Astrocyte of the spinal cord (primary cell): ENCODE measurements at places on chromosomes 5 and 9.

GRCh38 chr5:141692919-141693725 is 11.1 kb upstream of the ARAP3 start:
- DNase-seq = peak; percentile 24

- DNase-seq = no peak
These were observed 33.4 kb upstream of the FCHO2 start for GRCh38 chr5:72922422-72922821.

GRCh38 chr9:135992486-135993408 is 31.6 kb upstream of the UBAC1 start:
- DNase-seq = peak; percentile 91

- DNase-seq = no peak
These were observed 182.2 kb downstream of the MCTP1 start for GRCh38 chr5:95102687-95103086.

DNA sequence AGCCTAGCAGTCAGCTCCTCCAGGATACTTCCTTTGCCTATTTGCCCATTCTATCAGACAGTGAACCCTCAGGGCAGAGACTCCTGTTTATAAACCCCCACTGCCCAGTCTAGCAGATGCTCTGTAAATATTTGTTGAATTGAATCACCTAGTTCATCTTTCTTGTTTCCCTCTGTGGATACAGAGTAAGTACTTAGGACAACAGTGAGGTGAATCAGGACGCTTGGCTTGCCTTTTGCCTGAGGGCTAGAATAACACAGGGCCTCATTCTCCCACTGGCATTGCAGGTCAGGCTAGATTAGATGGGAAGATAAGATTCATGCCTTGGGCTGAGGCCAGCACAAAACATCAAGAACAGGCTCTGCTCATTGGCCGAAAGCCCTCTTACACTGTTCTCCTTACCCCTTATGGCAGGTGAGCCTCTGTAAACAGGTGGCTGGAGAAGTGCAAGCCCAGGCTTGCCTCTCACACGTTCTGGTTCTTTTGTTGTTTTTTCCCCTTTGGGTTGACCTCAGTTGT is 22.2 kb downstream of the TNFSF8 start:
- DNase-seq = peak; percentile 47

DNA sequence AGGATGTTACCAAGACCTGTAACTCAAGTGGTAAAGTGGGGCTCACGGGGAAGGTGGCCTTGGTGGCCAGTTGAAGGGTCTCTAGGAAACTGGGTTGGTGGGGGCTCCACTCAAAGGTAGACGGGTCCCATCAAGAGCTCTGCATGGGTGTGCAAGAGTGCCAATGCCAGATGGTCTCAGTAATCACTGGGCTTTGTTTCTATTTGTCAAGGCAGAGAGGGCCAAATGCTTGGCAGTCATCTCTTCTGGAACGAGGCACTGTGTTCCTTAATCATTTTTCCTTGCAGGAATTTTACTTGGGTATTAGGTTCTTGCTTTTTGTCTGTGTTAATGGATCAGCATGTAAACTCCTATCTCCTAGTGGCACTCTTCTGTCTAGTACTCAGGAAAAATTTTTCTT is 220.8 kb downstream of the DIRAS2 start:
- no peak for DNase-seq

- DNase-seq = peak; percentile 56
These were observed 3.5 kb downstream of the PAM start for GRCh38 chr5:102758576-102758975.

DNA sequence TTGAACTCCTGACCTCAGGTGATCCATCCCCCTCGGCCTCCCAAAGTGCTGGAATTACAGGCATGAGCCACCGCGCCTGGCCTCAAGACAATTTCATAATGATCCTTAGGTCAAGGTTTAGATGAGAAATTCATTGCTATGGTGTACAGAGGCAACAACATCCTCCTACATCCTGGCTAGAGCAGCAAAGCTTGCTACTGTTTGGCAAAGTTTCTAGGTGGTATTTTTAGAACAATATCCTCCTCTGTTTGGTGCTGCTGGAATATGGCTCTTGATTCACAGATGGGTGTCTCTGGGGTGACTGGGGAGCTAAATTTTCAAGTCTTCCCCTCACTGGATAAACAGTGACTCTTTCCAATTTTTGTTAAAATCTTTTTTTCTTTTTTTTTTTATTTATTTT is 30.6 kb downstream of the CRHBP start:
- no peak for DNase-seq

GRCh38 chr5:133405275-133406034 is 206.9 kb downstream of the FSTL4 start:
- DNase-seq = no peak

DNA sequence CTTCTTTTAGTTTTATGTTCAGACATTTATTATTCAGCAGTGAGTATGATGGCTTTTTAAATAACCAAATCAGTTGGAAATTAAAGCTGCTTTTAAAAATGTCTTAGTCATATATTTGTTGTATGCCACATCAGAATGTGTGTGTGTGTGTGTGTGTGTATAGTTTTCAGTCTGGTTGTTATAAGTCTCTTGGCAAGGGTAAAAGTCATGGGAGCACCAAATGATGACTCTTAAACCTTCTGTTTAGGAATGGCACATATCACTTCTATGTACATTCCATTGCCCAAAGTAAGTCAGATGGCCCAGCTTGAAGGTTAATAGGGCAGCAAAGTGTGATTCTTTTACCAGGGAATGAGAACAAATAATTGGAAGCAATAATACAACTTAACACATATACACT is 135.9 kb downstream of the RNF180 start:
- no peak for DNase-seq

- peak; percentile 72 for DNase-seq
These were observed 339.7 kb downstream of the TMEM232 start for GRCh38 chr5:110386782-110387181.

GRCh38 chr5:74945561-74946165 is 79.5 kb upstream of the FAM169A start:
- no peak for DNase-seq

- no peak for DNase-seq
These were observed 1279.9 kb upstream of the DMAC1 start for GRCh38 chr9:9079473-9079872.

- DNase-seq = no peak
These were observed 34.8 kb upstream of the DENND1A start for GRCh38 chr9:123964761-123965160.

DNA sequence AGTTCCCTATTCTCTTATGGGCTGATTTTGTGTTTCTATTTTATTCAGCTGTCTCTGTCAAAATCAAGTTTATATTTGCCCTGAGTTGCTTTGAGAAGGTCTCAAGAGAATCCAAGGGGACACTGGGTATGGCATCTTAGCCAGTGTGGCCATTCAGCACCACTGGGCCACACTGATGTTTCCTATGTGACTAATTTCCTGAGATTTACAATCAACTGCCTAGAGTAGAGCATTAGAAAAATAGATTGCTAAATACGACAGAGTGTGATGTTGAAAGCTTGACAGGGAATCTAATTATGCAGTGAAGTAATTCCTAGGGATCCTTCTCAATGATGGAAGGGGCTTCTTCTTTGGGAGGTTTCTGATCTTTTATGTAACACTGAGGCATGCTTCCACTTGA is 141.7 kb downstream of the SV2C start:
- DNase-seq = no peak
